ENCODE measurements at places on chromosomes 1 and 21.
A peak's percentile ranks its signal among the peaks of the same experiment; 100 is the strongest.

DNA sequence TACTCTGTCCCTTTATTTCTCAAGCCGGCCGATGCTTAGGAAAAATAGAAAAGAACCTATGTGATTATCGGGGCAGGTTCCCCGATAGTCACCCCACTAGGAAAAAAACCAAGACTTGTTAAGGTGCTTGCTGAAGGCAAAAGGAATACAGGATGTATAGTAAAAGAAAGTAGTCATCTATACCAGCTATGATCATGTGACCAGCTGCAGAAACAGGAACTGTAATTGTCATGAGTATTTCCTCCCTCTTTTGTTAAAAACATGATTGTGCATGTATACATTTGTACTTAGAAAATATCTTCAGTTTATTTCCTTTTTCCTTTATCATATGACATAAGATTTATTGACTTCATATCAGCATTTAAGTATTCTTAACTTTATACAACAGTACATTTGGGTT, 30.5 kb downstream of the PIGK start:
- DNase-seq: no peak

- DNase-seq: no peak
Observed at GRCh38 chr1:239805851-239806772, 285.6 kb upstream of the FMN2 start.

GRCh38 chr1:244104309-244105060, 53.4 kb downstream of the ZBTB18 start:
- DNase-seq: no peak

GRCh38 chr1:64197076-64197475, 6.3 kb upstream of the UBE2U start:
- DNase-seq: no peak

DNA sequence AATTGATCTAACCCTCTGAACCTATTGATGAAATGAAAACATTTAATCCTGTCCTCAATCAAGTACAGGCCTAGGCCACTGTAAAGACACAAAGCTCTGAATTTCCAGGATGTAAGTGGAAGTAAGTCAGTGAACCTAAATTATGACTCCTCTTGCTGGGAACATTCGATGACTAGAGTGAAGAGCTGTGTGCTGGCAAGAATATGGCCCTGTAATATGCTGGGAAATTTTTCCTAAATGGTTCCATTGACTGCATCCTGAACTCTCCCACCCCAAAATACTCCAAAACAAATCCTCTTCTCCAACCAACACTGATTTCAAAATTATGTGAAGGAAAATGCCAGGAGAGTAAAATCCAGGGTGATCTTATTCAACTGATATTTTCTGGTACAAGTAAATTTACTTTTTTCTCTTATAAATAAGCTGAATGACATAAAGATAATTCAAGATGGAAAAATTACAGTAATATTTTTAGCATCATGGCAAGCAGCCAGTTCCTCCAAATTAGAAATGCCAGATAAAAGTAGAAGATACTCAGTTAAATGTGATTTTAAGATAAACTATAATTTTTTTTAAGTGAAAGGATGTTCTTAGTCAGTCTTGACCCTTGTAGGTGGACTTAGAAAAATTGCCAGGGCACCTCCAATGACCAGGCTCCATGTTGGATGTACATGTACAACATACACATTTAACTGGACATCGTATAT, 269.4 kb downstream of the PTGER3 start:
- DNase-seq: no peak

DNA sequence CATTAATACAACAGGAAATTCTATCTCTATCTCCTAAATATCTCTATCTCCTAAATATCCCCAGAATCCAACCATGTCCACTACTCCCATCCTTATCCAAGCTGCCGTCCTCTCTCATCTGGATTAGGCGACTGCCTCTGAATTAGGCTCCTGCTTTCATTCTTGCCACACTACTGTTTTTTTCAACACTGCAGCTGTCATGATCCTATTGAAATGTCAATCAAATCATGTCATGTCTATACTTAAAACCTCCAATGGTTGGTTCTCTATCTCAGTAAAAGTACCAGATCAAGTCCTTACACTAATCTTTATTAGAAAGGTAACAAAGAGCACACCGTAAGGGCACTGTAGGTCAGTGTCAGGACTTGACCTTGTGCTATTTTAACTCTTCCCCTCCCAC, 82.0 kb upstream of the NFIA start:
- no peak for DNase-seq

DNA sequence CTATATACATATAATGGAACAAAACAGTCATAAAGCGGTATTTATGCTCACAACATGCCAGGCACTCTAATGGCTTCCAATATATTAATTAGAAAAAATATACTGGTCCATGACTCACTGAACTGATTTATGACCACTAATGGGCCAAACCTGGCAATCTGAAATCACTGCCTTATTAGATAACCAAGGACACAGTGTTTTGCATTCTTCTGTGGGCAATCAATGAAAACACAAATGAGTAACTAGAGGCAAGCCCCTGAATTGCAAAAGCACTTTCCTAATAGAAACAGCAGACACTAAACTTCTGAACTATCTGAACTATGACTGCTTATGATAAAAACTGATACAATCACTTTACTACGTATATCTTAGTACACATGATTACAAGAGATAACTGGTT, 3.5 kb downstream of the GCLM start:
- no peak for DNase-seq

- DNase-seq: no peak
Observed at GRCh38 chr1:43612406-43612805, 37.5 kb upstream of the KDM4A start.

DNA sequence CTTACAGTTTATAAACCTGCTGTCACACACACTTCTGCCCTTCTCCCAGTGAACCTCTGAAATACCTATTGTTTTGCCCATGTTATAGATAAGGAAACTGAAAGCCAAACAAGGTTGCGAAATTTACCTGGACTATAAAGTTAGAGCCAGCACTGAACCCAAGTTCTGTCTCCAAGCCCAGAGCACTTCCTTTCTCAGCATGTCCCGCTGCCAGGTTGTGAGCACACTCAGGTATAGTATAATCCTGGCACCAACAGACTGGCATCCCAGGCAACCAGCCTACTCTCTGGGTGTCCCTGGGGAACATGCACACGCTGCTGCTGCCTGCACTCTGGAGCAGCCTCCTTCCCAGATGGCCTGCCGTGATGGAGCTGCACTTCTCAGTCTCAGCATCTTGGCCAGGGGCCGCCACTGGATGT, 45.1 kb downstream of the PGBD5 start:
- no peak for DNase-seq

DNA sequence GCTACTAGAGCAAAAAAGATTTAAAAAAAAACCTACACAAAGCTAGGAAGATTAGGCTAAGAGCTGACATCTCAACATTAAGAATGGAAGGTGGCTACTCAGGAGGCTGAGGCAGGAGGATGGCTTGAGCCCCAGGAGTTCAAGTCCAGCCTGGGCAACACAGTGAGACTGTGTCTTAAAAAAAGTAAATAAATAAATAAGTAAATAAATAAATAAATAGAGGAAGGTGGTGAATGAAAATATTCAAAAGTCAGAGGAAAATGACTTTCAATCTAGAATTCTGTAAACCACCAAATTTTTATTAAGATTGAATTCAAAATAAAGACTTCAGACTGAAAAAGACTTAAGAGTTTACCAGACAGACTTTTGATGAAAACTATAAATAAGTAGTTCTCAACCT, 50.9 kb upstream of the TMPRSS2 start:
- no peak for DNase-seq

- DNase-seq: peak; percentile 54
Observed at GRCh38 chr1:172429331-172430127, 9.0 kb downstream of the C1orf105 start.

GRCh38 chr1:216032284-216032683, 391.0 kb downstream of the USH2A start:
- no peak for DNase-seq

- DNase-seq: peak; percentile 19
Observed at GRCh38 chr1:32063261-32063681, 9.5 kb upstream of the TMEM39B start.

GRCh38 chr1:66335859-66336640, 197.9 kb upstream of the SGIP1 start:
- DNase-seq: peak; percentile 86

- DNase-seq: peak; percentile 91
Observed at GRCh38 chr1:155273343-155274245, at the start of gene CLK2. CLK2 (minus strand) TSS chr1:155273504; CDS start chr1:155270977, 2,527 bp downstream.

DNA sequence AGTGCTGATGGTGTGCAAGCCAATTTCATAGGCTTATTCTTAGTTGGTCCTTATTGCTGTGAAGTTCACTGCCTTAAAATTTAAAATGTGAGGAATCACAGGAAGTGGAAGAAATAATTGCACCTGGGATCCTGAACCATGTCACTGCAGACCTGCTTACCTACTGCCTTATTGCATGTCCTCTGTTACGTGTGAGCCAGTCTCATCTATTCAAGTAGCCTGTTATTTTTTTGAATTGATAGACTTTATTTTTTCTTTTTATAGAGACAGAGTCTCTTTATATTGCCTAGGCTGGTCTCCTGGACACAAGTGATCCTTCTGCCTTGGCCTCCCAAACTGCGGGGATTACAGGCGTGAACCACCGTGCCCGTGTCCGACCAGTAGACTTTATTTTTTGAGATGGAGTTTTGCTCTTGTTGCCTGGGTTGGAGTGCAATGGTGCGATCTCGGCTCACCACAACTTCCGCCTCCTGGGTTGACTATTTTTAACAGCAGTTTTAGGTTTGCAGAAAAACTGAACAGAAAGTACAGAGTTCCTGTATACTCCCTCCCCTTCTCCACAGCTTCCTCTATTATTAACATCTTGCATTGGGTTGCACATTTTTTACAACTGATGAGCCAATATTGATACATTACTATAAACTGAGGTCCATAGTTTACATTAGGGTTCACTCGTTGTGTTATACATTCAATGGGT, 14.0 kb upstream of the DISC1 start:
- peak; percentile 64 for DNase-seq

DNA sequence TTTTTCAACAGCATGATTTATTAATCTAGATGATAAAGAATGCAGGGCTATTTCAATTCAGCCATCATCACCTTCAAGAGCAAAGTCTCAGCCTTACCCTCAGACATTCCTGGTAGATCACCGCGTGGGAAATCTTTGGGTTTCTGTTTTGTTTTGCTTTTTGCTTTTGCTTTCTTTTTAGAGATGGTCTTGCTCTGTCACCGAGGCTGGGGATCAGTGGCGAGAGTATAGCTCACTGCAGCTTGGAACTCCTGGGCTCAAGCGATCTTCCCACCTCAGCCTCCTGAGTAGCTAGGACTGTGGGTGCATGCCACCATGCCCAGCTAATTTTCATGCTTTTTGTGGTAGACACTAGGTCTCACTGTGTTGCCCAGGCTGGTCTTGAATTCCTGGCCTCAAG, 289.7 kb downstream of the AJAP1 start:
- DNase-seq: no peak

DNA sequence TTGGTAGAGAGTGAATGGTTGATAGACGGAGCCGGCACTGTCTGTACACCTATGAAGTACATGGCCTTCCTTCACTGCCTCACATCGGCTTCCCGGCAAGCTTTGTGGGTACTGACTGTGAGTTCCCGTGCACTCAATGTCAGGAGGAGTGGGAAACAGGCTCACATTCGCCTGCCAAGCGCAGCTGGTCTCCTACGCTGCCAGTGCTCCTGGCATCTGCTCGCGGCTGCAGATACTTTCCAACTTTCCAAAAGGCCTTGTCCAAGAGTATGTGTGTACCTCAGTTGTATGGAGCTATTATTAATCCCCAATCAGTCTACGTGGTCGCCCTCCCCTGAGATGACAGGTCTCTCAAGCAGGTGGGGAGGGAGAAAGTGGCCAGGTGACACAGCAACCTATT, 180.8 kb downstream of the ZSCAN20 start:
- DNase-seq: no peak

DNA sequence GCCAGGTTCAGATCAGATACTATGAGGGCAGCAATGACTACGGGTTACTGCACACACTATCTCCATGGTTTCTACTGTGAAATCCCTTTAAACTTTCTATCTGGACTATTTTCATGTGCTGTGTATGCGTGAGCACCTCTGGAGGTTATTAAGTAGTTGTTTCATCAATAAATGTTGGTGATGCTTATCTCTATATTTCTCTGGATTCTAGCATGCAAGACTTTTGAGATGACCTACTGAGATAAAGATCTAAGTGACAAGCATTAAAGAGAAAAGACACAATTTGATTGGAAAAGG, 194.0 kb downstream of the NRIP1 start:
- DNase-seq: no peak

GRCh38 chr1:35285771-35286606, 17.5 kb downstream of the ZMYM4 start:
- DNase-seq: peak; percentile 24

DNA sequence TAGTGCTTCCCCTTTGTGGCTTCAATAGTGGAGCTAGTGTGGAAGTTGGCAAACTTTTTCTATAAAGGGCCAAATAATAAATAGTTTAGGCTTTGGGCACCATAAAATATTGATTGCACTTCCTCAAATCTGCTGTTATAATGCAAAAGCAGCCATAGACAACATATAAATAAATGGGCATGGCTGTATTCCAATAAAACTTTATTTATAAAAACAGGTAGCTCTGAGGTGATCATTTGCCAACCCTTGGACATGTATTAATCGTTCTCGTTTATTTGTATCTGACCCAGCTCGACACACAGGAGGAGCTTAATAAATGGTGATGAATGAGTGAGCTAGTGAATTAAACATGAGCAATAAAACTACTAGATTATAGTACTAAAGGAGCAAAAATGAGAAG, 13.3 kb downstream of the KAZN start:
- DNase-seq: no peak

GRCh38 chr1:20469406-20470076, 16.5 kb downstream of the CAMK2N1 start:
- no peak for DNase-seq

GRCh38 chr21:18228060-18228739, 16.4 kb upstream of the CHODL start:
- no peak for DNase-seq

GRCh38 chr1:67434491-67434890, 4.3 kb upstream of the SERBP1 start:
- DNase-seq: no peak

GRCh38 chr1:157751283-157751682, 25.6 kb downstream of the FCRL2 start:
- DNase-seq: no peak

DNA sequence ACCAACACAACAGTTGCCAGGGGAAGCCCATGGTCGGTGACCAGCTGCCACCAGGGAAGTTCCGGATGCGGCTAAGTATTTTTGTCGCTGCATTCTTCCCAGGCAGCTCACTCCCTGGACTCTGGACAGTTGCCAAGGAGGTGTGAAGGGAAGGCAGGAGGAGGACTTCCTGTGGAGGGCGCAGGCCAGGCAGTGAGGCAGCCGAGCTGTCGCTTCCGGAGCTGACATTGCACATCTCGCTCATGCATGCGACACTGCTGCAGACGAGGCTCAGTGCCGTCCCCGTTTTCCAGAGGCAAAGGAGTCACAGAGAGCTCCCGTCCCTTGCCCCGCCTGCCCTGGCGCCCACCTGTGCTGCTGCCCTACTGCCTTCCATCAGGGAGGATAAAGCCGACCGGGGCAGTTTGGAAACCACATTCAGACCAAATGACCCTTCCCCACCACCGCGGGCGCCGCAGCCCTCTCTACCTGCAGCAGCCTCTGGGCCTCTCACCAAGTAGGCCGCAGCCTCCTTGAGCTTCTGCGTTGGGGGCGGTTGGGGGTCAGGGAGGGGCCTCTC, 81.4 kb downstream of the NENF start:
- no peak for DNase-seq
